ENCODE measurements at places on chromosomes 6 and 20.

GRCh38 chr6:37485291-37485702 is 14.4 kb downstream of the CCDC167 start:
- no peaks in the 10 kb centered on the region for H3K27me3 ChIP-seq
- peaks cover 26% of the 10 kb centered on the region for H3K4me1 ChIP-seq
- DNase-seq, result no peak
- no peak overlapping the region for H3K27ac ChIP-seq
- H3K36me3 ChIP-seq, result peaks cover 28% of the 10 kb centered on the region

DNA sequence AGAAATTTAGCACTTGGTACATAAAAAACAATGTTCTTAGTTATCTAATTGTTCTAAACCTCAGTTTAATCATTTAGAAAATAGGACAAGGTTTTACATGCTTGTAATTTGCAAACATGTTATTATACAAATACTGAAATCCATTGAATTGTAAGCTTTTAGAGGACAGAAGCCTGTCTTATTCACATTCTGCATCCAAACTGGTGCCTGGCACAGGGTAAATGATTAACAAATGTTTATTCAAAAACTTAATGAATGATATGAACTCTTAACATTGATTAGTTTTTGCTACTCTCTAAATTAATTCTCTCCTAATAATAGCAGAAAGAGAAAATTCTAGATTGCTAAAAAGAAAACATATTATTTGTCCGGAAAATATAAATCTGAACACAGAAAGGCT is 58.4 kb upstream of the MCM9 start:
- no peak for DNase-seq
- H3K27me3 ChIP-seq, result no peaks in the 10 kb centered on the region
- H3K4me3 ChIP-seq, result no peak overlapping the region
- H3K4me1 ChIP-seq, result peaks cover 3% of the 10 kb centered on the region
- H3K36me3 ChIP-seq, result no peaks in the 10 kb centered on the region

DNA sequence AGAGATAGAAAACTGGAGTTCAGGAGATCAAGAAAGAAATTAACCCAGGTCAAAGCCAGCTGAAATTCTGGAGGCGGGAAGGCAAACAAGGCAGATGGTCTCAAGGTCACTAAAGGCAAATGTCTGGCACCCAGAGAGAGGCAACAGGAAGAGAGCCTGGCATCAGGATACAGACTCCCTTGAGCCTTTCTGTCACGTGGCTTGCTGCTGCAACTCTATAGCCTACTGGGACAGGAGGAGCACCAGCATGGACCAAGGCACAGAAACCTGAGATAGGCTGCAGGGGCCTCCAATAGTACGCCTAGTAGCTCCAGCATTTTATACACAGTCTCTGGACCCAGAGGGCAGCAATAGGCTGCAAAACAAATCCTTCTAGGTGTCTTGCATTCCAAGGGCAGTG is 75.1 kb downstream of the SEL1L2 start:
- H3K27ac ChIP-seq, result no peak overlapping the region
- no peaks in the 10 kb centered on the region for H3K36me3 ChIP-seq
- no peak for DNase-seq

DNA sequence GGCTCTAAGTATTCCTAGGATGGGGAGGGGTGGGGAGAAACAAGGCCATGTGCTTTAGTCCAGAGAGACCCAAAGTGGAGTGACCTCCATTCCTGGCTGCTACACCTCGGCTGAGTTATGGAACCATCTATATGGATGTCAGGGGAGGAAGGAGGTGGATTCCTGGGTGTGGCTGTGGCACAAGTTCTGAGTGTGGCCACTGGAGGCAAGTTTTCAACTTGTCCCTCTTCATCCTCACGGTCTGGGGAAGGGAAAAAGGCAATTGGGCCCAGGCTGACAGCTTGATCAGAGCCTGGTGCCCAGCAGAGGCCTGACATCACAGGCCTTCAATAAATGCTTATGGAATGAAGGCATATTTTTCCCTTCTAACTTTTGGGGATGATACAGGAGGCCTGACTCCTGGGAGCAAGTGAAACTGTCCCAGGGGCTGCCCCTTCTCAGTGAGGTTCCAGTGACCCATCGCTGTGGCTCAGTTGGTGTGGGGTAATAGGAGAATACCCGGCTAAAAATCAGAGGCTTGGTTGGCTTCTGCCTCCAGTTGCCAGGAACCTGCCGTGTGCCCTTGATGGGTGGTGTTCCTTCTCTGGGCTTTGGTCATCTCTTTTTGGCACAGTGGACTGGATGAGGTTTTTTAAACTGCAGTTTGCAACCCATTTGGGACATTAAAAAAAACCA is 1.8 kb upstream of the ITPR3 start:
- no peak overlapping the region for H3K4me3 ChIP-seq
- peak overlapping the region; percentile 79 for H3K27ac ChIP-seq
- H3K36me3 ChIP-seq, result no peaks in the 10 kb centered on the region

GRCh38 chr6:636488-636887 is 20.4 kb downstream of the HUS1B start:
- no peaks in the 10 kb centered on the region for H3K27me3 ChIP-seq
- no peak for DNase-seq
- H3K27ac ChIP-seq, result no peak overlapping the region
- H3K36me3 ChIP-seq, result peaks cover 10% of the 10 kb centered on the region

DNA sequence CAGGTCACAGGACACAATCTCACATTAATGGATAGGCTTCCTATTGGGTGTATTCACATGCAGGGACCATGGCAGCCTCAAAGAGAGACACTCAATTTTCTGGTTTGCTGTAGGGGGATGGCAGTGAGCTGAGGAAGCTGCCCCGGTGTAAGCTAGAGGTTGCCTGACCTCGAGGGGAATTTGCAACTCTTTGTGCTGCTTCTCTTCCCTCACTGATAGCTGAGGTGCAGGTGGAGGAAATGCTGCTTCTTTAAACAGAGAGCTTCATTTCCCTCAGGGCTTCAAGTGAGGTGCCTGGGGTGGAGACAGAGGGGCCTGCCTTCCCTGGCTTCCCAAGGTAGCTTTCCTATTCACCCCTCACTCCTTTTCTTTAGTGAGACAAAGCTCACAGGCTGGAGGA is 151.9 kb downstream of the CD83 start:
- H3K4me1 ChIP-seq, result peaks cover 21% of the 10 kb centered on the region
- H3K36me3 ChIP-seq, result no peaks in the 10 kb centered on the region
- no peaks in the 10 kb centered on the region for H3K27me3 ChIP-seq
- no peak overlapping the region for H3K27ac ChIP-seq
- no peak for DNase-seq

DNA sequence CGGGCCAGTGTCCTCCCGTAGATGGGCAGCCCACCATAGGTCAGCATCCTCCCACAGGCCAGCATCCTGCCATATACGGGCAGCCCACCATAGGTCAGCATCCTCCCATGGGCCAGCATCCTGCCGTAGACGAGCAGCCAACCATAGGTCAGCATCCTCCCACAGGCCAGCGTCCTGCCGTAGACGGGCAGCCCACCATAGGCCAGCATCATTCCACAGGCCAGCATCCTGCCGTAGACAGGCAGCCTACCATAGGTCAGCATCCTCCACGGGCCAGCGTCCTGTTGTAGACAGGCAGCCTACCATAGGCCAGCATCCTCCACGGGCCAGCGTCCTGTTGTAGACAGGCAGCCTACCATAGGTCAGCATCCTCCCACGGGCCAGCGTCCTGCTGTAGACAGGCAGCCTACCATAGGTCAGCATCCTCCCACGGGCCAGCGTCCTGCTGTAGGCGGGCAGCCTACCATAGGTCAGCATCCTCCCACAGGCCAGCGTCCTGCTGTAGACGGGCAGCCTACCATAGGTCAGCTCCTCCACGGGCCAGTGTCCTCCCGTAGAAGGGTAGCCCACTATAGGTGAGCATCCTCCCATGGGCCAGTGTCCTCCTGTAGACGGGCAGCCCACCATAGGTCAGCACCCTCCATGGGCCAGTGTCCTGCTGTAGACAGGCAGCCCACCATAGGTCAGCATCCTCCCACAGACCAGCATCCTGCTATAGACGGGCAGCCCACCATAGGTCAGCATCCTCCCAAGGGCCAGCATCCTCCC is 62.9 kb downstream of the BFSP1 start:
- no peak for DNase-seq
- H3K27me3 ChIP-seq, result no peaks in the 10 kb centered on the region
- no peak overlapping the region for H3K27ac ChIP-seq
- H3K4me3 ChIP-seq, result no peak overlapping the region
- H3K36me3 ChIP-seq, result no peaks in the 10 kb centered on the region
- no peaks in the 10 kb centered on the region for H3K4me1 ChIP-seq

DNA sequence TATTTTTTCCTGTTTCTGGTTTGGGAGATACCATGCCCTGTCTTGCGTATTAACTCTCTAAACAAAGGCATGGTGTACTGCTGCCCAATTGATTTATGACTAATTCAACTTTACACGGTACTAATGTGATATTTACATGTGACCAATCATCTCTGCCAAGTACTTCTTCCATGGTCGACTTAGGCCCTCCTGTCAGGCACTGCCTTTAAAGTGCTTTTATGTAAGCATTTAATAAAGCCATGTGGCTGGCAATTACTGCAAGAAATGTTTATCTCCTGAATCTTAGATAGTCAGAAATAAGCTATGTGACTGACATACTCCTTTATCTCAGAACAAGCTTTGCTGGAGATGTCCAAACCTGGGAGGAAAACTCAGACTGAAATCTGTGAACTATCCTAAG is 323.4 kb downstream of the BTBD3 start:
- no peaks in the 10 kb centered on the region for H3K36me3 ChIP-seq
- no peaks in the 10 kb centered on the region for H3K4me1 ChIP-seq
- no peak overlapping the region for H3K27ac ChIP-seq
- H3K4me3 ChIP-seq, result no peak overlapping the region
- H3K27me3 ChIP-seq, result no peaks in the 10 kb centered on the region
- no peak for DNase-seq

- no peak for DNase-seq
- no peak overlapping the region for H3K4me3 ChIP-seq
- no peaks in the 10 kb centered on the region for H3K36me3 ChIP-seq
- no peaks in the 10 kb centered on the region for H3K4me1 ChIP-seq
These were observed 144.8 kb upstream of the FOXA2 start for GRCh38 chr20:22729180-22729579.

DNA sequence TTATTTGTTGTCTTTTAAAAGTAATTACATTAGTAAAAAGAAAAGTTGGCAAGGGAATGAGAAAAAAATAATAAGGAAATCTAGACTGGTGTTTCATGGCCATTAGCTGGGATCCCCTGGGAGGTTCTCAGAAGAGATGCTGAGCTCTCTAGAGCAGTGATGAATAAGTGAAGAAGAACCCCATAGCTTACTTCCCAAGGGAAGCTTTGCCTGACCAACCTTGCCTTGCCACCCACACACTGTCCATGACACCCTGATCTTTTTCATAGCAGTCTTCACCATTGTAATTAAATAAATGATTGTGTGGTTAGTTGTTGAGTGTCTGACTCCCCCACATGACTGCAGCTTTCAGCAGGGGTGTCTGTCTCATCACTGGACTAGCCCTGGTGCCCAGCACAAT is 5.9 kb downstream of the C6orf163 start:
- H3K27me3 ChIP-seq, result no peaks in the 10 kb centered on the region
- no peak overlapping the region for H3K27ac ChIP-seq
- no peak for DNase-seq
- H3K4me1 ChIP-seq, result no peaks in the 10 kb centered on the region

DNA sequence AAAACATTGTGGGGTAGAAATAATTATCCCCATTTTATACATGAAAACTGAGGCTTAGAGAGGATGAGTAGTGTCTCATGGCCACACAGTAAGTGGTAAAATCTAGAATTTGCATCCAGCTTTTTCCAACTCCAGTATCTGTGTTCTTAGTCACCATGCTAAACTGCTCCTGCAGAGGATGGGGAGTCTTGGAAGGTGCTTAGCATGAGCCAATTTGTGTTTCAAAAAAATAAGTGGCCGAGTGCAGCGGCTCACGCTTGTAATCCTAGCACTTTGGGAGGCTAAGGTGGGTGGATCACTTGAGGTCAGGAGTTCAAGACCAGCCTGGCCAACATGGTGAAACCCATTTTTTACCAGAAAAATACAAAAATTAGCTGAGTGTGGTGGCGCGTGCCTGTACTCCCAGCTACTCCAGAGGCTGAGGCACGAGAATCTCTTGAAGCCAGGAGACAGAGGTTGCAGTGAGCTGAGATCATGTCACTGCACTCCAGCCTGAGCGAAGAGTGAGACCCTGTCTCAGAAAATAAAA is 2.4 kb downstream of the C6orf89 start:
- H3K36me3 ChIP-seq, result no peaks in the 10 kb centered on the region
- H3K27ac ChIP-seq, result peak overlapping the region; percentile 82
- no peak for DNase-seq
- peaks cover 34% of the 10 kb centered on the region for H3K4me1 ChIP-seq

DNA sequence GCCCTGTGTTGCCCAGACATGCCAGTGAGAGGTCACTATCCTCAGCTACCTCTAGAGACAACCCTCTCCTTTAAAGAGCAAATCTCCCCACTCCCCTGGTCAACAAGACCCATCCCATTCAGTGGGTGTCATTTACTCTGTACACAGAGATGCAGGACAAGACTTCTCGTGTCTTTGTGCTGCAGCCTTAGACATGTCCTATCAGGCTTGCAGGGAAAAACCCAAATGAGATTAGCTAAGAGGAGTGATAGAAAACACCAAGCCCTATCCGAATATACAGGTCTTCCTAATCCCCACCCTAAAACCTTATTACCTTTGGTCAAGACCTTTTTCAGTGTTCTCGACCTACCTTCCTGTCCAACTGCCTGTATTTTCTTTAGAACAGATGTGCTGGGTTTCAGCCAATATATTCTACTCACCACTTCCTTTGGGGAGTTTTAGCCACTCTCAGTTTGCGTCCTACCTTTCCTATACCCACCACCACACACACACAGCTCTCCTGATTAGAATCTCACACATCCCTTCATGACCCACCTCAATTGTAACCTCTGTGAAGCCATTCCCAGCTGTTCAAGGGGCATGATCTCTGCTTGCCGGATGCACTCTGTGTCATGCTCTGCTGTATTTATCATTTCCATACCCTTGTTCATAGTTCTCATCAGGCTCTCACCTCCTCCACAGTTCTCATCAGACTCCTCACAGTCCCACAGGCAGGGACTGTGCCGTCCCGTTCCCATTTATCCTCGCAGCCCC is 39.7 kb downstream of the TRAM2 start:
- H3K27ac ChIP-seq, result no peak overlapping the region
- H3K27me3 ChIP-seq, result no peaks in the 10 kb centered on the region
- no peak for DNase-seq
- peaks cover 33% of the 10 kb centered on the region for H3K4me1 ChIP-seq

DNA sequence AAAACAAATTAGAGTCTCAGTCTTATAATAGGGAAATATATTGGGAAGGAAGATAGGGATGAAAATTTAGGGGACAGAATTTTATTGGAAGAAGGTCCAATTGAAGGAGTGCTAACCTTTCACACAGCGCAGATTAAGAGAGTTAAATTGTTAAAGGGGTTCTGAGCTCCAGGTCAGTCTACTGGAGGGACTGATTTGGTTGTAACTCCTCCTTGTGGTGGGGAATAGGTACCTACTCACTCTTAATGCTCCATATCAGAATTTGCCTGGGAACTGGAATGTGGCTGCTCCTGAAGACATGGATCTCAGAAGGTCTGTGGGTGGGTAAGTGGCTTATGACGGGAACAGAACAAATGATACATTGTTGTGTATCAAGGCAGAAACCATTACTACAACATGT is 143.5 kb downstream of the FLRT3 start:
- no peaks in the 10 kb centered on the region for H3K4me1 ChIP-seq
- no peak overlapping the region for H3K4me3 ChIP-seq
- no peaks in the 10 kb centered on the region for H3K27me3 ChIP-seq
- no peak overlapping the region for H3K27ac ChIP-seq

- H3K36me3 ChIP-seq, result no peaks in the 10 kb centered on the region
- DNase-seq, result no peak
These were observed 10.9 kb downstream of the ECHDC1 start for GRCh38 chr6:127332383-127332961.

GRCh38 chr20:640674-641515 is 12.1 kb downstream of the SRXN1 start:
- H3K27ac ChIP-seq, result no peak overlapping the region
- no peak overlapping the region for H3K4me3 ChIP-seq
- H3K4me1 ChIP-seq, result peaks cover 7% of the 10 kb centered on the region
- no peak for DNase-seq
- peaks cover 7% of the 10 kb centered on the region for H3K27me3 ChIP-seq
